ENCODE measurements at places on chromosomes 6 and 20. TPM values are rescaled to one million over a fixed set of nuclear protein-coding genes. Genes with fewer than 3 reads are reported as not detected.
A peak's percentile ranks its signal among the peaks of the same experiment; 100 is the strongest.

DNA sequence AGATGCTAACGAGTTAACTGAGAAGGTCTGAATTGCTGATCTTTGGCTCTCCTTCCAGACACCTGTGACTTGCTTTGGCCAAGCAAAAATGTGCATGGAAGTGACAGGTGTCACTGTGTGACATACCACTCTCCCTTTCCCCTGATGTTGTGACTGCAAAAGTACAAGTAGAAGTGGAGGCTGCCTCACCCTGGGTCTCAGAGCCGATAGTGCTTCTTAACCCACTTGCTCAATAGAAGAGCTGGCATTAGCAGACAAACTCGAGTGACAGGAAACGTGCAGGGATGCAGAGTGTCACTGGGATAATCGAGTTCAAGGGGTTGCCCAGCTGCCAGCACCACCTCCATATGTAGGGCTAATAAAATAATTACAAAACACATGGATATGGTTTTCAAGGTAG lies 16.4 kb upstream of the SPO11 start:
- DNase-seq = no peak

DNA sequence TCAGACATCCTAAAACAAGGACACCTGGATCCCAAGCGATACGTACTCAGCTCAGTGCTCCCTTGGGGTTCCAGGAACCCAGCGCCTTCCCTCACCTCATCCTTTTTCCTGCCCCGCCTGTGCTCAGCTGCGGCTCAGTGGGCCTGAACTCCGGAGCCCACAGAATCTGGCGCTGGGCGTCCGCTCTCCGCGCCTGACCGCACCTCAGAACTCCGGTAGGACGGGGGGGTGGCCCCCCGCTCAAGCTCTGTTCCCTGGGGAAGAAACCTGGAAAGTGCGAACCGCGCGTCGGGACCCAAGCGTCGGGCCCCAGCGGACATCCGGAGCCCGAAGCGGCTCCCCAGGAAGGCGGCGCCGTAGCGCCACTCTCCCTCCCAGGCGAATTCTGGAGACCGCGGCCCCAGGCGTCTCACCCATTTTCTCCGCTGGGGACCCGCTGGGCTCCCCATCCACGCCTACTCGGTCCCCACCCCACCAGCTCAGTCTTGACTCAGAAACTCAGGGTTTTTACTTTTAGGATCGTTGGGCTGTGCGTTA lies 336 bp upstream of the LY6G5C start:
- peak; percentile 45 for DNase-seq

DNA sequence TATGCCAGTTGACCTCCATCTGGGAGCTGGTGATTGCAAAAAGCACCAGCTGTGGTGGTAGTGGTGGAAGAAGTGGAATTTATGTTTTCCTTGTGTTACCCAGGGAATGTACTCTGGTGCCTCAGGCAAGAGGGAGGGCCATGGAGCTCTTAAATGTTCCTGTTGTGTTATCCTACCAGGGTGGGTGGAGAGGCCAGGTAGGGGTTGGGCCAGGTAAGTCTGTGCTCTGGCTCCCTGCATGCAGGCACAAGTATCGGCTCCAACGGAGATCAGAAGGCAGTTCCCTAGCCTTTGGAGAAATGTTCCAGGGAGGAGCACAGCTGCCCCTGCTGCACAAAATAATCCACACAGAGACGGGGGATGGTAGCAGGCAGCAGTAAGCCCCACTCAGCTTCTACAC lies 419.3 kb upstream of the EYS start:
- no peak for DNase-seq

Gene NMBR
- not detected for total RNA-seq

Measured in fibroblast of villous mesenchyme (primary cell).